ENCODE measurements at places on chromosomes 12 and 14.
A peak's percentile ranks its signal among the peaks of the same experiment; 100 is the strongest.

DNA sequence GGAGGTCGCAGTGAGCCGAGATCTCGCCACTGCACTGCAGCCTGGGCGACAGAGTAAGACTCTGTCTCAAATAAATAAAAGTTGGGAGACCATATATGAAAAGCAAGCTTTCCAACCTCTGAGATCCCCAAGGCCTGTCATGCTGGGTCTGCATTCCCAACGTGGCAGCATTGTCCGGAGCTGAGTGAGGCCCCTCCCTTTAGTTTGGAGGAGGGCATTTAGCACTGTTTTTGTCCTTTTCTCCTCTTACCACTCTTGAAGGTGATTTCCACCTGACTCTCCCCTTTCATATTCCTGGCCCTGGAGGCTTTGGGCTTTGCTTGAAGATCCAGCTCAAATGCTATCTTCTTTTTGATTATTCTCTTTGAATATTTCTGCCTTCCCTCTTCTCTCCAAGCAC is 3.2 kb downstream of the AACS start:
- no peak for DNase-seq

DNA sequence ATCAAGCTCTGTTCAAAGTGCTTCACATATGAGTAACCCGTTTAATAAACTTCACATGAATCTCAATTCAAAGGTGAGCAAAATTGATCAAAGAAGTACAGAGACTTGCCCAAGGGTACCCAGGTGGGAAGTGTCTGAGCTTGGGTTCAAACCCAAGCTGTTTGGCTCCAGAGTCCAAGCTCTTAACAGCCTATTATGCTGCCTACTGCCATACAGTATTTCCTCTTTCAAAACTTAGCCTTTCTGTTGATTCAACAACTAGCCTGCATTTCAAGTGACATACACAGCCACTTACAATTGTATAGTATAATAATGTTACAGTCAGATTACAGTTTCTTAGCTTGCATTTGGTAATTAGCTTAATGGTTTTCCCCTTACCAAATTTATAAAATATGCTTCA is 29.7 kb downstream of the FRMD6 start:
- no peak for DNase-seq

DNA sequence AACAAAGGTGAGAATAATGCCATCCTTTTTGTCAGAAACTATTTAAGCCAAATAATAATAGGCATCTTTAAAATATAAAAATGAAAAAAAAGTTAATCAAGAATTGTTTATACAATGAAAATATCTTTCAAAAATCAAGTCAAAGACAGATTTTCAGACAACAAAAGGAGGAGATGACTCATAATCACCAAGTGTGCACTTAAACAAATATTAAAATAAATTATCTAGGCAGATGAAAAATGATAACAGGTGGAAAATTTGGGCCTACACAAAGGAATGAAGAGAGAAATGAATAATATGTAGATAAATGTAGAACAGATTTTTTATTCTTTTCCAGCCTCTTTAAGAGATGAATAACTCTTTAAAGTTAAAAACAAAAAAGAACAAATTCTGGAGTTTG is 250.0 kb upstream of the PLEKHG7 start:
- no peak for DNase-seq

GRCh38 chr14:36785511-36785910 is 123.9 kb downstream of the PAX9 start:
- DNase-seq: no peak

- peak; percentile 70 for DNase-seq
Measured at GRCh38 chr14:68458840-68459469, 333.9 kb downstream of the ZFP36L1 start.

DNA sequence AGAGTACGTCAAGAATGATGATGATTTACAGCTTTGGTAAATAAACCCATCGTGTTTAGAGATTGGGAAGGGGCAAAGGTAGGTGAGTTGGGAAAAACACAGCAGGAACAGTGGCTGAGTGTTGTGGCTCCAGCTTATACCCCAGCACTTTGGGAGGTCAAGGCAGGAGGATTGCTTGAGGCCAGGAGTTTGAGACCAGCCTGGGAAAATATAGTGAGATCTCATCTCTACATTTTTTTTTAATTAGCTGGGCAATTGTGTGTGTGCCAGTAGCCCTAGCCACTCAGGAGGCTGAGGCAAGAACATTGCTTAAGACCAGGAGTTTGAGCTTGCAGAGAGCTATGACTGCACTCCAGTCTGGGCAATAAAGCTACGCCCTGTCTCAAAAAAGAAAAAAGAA is 77.1 kb downstream of the RASSF9 start:
- no peak for DNase-seq

GRCh38 chr14:104084251-104085002 is 1.1 kb upstream of the ASPG start:
- DNase-seq: peak; percentile 77

DNA sequence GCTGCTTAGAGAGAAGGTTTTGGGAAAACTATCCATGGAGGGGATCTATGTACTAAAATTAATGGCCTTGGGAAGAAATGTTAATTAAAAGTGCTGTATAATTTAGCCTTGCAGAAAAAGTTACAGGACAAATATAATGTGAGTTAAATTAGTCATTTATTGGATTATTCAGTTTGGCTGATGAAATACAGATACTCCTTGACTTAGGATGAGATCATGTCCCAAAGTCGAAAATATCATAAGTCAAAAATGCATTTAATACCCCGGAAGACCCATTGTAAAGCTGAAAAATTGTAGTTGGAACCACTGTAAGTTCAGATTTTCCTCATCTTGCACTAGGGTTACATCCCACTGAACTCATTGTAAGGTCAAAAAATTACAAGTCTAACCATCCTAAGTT is 9.7 kb downstream of the RTRAF start:
- no peak for DNase-seq

DNA sequence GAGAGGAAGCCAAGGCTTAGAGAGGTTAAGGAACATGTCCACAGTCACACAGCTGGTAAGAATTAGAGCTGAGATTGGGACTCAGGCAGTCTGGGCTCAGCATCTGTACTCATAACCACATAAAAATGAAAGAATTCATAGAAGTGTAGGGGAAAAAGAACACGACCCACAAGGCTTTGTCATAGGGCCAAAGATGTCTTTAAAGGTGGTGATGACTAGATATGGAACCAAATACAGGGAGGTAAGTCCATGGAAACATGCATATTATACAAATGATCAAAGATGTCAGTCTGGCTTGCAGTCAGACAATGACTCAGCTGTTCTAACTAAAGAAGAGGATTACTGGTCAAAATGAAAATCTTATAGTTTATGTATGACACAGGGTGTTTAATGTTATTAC is 7.2 kb upstream of the SSPN start:
- DNase-seq: peak; percentile 30

GRCh38 chr12:121628037-121628436 is 1.7 kb downstream of the ORAI1 start:
- DNase-seq: no peak

- DNase-seq: no peak
Measured at GRCh38 chr12:1289371-1290155, 298.5 kb downstream of the ERC1 start.

DNA sequence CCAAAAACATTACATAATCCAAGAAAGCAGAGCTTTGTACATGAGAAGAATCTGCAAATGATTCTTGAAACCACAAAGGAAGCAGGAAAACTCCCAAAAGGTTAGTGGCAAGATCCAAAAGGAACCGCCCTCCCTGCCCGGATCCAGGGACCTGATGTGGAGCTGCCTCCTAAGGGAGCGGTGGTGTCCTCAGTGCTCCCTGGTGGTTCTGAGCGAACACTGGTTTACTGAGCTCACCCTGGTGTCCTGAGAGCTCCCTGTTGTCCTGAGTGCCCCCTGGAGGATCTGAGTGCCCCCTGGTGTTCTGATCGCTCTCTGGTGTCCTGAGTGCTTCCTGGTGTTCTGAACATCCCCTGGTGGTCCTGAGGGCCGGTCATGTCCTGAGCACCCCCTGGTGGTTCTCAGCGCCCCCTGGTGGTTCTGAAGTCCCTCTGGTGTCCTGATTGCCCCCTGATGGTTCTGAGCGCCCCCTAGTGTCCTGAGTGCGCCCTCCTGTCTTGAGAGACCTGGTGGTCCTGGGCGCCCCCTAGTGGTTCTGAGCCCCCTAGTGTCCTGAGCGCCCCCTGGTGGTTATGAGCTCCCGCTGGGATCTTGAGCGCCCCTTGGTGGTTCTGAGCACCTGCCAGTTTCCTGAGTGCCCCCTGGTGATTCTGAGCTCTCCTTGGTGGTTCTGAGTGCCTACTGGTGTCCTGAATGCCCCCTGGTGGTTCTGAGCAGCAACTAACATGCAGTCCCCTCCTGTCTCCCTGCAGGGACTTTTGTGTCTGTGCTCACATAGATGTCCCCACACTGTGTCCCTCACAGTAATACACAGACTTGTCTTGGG is 891.1 kb downstream of the TMEM121 start:
- no peak for DNase-seq

DNA sequence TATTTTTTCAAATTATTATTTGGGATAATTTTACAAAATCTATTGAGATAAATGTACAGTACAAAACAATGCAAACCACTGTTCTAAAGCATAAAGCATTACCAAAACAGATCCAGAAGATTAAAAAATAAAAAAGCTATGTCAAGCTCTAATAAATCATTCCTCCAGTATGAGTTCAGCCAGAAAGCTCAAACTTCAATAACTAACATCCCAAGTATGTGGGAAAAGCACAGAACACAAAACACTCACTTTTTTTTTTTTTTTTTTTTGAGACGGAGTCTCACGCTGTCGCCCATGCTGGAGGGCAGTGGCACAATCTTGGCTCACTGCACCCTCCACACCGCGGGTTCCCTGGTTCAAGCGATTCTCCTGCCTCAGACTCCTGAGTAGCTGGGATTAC is 11.3 kb downstream of the SAV1 start:
- DNase-seq: no peak

DNA sequence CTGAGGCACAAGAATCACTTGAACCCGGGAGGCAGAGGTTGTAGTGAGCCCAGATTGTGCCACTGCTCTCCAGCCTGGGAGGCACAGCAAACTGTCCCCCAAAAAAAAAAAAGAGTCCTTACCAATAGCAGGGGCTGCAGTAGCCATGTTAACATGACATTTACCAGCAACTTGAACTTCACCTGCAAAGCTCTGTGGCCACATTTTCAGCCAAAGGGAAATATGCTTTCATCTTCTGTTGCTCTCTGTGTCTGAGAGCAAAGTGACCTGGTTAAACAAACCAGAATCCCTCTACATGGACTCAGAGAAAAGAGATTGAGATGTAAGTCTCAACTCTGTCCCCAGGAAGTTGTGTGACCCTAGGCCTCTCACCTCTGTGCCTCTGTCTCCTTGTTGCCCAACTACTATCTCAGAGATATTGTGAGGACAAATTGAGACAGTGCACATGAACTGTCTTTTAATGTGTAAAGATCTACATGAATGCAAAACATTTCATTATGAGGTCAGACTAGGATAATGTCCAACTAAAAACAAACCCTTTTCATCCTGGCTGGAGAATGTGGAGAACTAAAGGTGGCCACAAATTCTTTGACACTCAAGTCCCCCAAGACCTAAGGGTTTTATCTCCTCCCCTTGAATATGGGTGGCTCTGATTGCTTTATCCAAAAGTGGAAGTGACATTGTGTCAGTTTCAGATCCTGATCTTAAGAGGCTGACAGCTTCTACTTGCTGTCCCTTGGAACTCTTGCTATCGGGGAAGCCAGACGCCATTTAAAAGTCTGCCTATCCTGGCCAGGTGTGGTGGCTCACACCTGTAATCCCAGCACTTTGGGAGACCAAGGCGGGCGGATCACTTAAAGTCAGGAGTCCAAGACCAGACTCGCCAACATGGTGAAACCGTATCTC is 24.7 kb upstream of the P2RX4 start:
- no peak for DNase-seq

GRCh38 chr12:2605301-2605700 is 189.5 kb upstream of the FKBP4 start:
- DNase-seq: no peak

DNA sequence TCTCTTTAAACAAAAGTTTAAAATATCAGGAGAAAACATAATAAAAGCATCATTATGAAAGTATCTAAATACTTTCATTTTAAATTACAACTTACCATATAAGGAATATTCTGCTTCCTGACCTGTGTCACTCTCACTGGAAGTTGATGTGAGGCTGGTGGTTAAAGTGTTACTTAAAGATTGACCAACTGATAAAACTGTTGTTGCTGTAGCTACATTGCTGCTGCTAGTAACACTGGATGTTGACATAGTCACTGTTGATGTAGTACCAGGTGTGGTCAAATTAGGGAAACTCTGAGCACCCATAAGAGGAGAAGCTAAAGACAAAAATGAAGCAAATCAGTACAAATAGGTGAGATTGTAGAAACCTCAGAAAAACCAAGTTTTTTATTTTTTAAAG is 79.9 kb downstream of the HECTD1 start:
- no peak for DNase-seq

GRCh38 chr12:2343681-2344080 is 290.9 kb downstream of the CACNA1C start:
- no peak for DNase-seq

GRCh38 chr12:102484017-102484416 is 3.7 kb upstream of the IGF1 start:
- DNase-seq: no peak

DNA sequence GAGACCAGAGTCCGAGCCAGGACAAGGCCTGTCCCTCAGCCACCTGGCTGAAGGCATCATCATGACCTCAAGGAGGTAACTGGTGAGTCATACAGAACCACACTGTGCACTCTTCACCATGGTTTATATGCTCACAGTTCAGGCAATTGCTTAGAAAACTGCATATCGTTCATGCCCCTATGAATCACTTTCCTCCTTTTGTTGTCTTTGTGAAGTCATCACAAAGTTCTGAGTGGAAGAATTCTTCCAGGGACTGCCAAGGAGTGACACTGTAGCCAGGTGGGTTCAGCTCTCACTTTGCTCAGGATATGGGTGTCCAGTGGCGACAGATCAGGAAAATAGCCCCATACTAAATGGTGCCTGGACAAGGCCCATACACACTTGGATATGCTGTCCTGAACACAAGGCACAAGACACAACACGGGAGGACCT is 92.5 kb downstream of the DPF3 start:
- peak; percentile 90 for DNase-seq

DNA sequence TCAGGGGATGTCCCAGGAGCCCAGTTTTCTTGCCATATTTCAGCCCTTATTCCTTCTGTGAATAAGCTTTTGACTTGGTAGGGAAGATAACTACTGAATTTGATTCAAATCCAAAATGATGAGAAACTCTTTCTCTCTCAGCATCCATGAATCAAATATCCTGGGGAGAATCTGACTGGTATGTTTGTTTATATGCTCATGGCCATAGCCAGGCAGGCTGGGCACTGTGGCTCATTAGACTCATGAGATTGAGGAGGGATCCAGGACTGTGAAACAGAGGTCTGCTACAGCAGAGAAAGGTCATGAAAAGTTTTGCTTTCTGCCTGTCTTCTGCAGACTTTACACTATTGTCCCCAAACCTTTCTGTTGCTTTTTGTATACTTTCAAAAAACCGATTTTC is 346.4 kb upstream of the ATP2B1 start:
- DNase-seq: peak; percentile 38

GRCh38 chr12:113392520-113392919 is 11.2 kb downstream of the SDS start:
- no peak for DNase-seq

Data from NCI-H226 (cell line).